ENCODE measurements at places on chromosomes 7 and 10.

GRCh38 chr10:45460235-45460878, 86.3 kb downstream of the ALOX5 start:
- H3K4me1 ChIP-seq = no peaks in the 10 kb centered on the region
- DNase-seq = no peak
- H3K27ac ChIP-seq = no peak overlapping the region
- H3K36me3 ChIP-seq = peaks cover 13% of the 10 kb centered on the region
- H3K27me3 ChIP-seq = no peaks in the 10 kb centered on the region

DNA sequence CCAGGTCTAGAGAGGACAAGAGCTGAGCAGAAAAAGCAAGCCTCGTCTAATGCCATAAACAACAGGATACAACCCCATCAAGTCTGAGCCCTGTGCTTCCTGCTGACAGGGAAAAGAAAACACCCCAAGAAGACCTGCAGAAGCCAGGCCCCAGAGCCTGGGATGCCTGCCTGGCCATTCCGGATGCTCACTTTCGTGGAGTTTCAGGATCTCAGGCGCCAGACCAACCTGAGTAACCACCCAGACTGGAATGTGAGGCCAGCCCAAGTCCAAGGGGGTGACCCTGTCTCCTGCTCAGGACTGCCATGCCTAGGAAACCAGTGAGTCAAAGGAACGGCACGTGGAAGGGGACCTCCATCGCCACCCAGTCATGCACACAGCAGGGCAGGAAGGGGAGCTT, 74.3 kb downstream of the PLXNA4 start:
- H3K27me3 ChIP-seq = no peaks in the 10 kb centered on the region
- no peak for DNase-seq
- H3K36me3 ChIP-seq = peaks cover under 1% of the 10 kb centered on the region
- H3K4me1 ChIP-seq = peaks cover 24% of the 10 kb centered on the region

DNA sequence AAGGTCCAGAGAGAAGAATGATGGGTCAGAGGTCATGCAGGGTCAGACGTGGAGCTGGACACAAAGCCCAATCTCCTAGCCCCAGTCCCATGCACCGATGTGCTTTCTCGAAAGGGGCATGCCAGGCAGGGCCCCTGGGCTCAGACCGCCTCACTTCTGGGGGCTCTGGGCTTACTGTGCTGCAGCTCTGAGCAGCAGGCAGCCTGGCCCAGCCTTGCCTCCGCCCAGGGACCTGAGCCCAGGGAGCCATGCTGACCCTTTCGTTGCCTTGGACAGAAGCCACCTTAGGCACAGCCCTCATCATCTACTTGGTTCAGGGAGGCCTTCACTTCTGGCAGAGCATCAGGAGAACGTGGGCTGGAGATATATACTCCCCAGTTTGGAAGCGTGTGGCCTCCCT, 161.2 kb downstream of the GRK5 start:
- H3K27me3 ChIP-seq = no peaks in the 10 kb centered on the region
- no peaks in the 10 kb centered on the region for H3K36me3 ChIP-seq
- H3K4me3 ChIP-seq = peak overlapping the region; percentile 31
- no peak for DNase-seq
- H3K4me1 ChIP-seq = peaks cover 47% of the 10 kb centered on the region

DNA sequence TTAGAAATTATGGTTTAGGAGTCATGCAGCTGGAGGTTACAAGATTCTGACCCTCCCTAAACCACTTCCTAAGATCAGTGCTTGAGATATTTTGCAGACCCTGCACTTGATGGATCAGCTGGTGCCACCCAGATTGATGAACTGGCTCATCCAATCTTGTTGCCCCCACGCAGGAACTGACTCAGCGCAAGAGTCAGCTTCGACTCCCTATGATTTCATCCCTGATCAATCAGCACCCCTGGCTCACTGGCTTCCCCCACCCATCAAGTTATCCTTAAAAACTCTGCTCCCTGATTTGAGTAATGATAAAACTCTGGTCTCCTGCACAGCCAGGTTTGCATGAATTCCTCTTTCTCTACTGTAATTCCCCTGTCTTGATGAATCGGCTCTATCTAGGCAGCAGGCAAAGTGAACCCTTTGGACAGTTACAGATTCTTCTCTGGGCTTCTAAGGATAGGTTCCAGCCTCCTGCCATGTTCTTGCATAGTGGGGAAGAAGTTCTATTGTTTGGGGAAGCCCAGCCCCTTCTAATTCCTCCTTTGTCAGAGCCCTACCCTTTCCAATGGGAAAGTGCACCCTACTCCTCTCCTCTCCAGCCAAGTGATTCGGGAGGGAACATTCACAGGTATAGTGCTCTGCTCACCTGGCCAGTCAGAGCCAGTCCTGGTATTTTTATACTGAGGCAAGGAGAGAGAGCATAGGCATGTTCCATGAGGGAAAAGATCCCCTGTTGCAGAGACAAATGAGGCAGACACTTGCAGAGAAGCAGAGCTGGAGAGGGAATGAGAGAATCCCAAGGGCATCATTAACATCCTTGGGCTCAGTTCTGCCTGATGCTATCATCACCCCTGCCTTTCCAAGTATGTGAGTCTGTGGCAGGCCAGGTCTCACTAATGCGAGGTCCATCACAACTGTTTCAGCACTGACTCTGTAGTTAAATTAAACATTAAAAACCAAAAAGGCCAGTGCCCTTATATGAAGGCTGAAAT, 224.4 kb upstream of the GALNT17 start:
- H3K36me3 ChIP-seq = no peaks in the 10 kb centered on the region
- H3K4me1 ChIP-seq = no peaks in the 10 kb centered on the region
- H3K27me3 ChIP-seq = no peaks in the 10 kb centered on the region
- DNase-seq = no peak
- H3K4me3 ChIP-seq = no peak overlapping the region

DNA sequence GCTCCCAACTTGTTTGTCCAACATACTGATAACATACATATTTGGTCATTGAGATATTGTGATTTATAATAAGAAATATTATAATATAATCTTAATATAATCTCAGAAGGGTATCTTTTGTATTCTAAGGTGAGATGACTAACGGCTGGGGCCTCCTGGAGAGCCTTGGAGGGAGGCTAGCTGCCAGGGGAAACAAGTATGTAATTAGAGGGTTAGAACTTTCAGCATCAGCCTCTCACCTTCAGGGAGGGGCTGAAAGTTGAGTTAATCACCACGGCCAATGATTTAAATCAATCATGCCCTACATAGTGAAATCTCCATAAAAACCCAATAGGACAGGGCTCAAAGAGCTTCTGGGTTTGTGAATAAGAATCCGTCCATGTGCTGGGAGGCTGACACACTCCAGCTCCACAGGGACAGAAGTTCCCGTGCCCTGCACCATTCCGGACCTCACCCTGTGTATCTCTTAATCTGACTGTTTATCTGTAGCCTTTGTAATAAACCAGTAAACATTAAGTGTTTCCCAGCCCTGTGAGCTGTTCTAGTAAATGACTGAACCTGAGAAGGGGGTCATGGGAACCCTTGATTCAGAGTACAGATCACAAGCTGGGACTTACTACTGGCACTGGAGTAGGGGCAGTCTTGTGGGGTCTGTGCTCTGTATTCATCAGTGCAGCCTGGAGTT, 86.3 kb upstream of the STEAP1B start:
- no peak overlapping the region for H3K27ac ChIP-seq
- no peaks in the 10 kb centered on the region for H3K27me3 ChIP-seq
- peaks cover 52% of the 10 kb centered on the region for H3K4me1 ChIP-seq
- no peak for DNase-seq

DNA sequence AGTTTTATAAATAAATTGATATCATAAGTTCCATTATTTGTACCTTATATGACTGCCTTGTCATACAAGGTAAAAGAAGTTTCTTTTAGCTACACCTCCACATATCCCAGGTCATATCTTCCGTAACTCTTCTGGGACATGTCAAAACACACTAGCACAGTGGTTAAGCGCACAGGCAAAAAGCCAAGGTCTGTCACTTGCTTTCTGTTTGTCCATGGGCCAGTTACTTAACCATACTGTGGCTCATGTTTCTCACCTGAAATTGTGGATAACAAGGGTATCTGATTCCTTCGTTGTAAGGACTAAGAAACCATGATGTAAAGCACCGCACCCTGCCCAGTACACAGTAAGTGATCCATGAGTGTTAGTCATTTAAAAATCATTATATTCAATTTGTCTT, 56.2 kb downstream of the SEMA3D start:
- no peaks in the 10 kb centered on the region for H3K36me3 ChIP-seq
- H3K27ac ChIP-seq = no peak overlapping the region
- no peaks in the 10 kb centered on the region for H3K27me3 ChIP-seq
- DNase-seq = no peak
- H3K4me3 ChIP-seq = no peak overlapping the region

DNA sequence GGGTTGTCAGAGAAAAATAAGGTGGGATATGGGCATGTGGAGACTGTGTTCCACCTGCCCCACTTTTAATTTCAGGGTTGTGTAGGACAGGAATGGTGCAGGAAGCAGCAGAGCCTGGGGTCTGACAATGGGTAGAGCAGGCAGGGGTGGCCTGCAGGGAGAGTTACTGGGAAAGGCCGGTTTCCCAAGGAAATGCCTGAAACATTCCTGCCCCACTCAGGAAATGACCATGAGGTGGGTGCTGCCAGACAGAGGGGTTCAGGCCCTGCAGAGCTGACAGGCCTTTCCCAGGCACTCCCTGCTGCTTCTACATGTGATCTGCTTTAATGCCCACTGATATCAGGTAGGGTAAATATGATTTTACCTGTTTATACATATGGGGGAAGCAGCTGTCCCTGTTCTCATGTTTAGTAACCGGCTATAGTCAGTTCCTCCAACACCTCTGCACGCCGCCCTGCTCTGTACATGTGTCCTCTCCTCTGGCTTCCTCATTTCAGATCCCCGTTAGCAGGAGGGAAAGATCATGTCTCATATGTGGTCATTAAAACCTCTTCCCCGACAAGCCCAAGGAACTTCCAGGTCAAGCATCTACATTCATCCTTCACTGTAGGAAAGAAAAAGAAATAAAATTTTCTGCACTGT, 118.6 kb upstream of the PRSS58 start:
- H3K4me1 ChIP-seq = no peaks in the 10 kb centered on the region
- no peaks in the 10 kb centered on the region for H3K27me3 ChIP-seq
- no peaks in the 10 kb centered on the region for H3K36me3 ChIP-seq
- DNase-seq = no peak
- no peak overlapping the region for H3K4me3 ChIP-seq
- H3K27ac ChIP-seq = no peak overlapping the region

DNA sequence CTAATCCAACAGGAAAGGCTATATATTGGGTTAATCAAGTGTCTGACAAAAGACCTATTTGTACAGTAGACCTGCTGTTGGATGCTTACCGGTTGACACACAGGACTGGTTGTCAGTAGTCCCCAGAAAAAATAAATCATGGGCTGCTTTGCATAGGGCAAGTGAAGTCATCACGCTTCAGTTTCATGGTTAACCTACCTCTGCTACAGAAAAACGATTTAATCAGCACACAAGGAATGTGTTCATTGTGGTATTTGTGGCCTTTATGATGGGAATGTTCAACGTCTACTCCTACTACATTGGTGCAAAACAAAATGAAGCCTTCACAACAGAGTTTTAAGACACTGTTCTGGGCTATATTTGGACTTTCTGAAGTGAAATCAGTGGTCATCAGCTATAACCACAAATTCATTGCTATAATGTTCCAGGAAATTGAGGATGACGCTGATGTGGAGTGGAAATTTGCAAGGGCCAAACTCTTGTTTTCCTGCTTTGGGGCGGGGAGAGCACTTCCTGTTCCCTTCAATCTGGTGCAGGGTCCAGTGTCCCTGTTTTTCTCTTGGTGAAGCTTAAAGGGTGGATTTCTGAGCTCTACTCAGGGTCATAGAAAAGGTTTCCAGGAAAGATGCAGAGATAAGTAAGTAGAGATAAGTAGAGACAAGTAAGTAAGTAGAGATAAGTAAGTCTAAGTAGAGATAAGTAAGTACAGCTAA, 39.3 kb upstream of the GGCT start:
- H3K4me1 ChIP-seq = no peaks in the 10 kb centered on the region
- no peak for DNase-seq
- no peaks in the 10 kb centered on the region for H3K27me3 ChIP-seq
- H3K36me3 ChIP-seq = no peaks in the 10 kb centered on the region
- H3K27ac ChIP-seq = no peak overlapping the region
- no peak overlapping the region for H3K4me3 ChIP-seq

DNA sequence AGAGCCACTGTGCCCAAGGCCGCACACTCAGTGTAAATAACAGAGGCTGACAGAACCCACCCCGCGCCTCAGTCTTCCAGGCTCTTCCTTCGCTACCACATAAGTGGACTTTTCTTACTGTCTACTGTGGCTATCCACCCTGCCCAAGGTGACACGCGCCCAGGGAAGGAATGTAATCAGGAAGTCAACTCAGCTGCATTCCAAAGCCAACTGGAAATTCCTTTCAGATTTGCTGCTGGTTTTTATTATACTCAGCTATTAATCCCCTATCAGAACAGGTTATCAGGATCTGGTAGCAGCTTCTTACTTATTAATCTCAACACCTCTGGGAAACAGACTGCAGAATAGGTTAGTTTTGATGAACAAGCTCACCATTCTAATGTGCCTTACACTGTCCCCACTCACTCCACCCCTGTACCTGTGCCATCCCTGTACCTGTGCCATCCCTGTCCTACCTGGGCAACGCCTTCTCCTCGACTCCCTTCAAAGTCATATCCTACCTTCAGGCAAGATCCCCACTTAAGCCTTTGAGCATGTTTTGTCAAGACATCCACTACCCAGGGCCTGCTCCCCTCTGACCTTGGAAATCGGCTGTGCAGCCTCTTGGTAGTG, 90.7 kb downstream of the NHLRC2 start:
- no peaks in the 10 kb centered on the region for H3K27me3 ChIP-seq
- no peaks in the 10 kb centered on the region for H3K36me3 ChIP-seq
- DNase-seq = no peak
- no peaks in the 10 kb centered on the region for H3K4me1 ChIP-seq
- no peak overlapping the region for H3K27ac ChIP-seq
- no peak overlapping the region for H3K4me3 ChIP-seq

DNA sequence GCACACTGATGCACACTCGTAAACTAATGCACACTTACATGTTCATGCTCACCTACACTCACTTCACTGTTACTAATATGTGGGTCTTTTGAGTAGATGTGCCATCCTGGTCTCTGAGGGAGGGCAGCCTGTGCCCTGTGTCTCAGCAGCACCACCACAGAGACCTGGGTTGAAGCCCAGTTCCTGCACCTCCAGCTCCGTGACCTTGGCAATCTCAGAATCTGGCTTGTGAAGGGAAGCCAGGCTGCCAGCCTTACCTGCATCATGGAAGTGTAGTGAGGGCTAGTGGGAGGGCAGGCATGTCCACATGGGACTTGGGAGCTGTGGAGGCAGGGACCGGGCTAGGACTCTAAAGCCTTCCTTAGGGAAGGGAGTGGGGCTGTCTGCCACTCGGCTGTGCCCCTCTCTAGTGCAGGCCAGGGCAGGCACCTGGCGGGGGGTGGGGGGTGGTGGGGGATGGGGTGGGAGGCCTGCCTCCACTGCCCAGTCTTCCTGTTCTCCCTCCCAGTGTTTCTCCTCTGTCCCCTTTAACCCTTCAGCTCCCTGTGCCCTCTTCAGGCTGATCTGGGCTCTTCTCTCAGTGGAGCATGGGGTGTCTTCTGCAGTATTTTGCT, 8.1 kb downstream of the ADCY1 start:
- no peak for DNase-seq
- H3K36me3 ChIP-seq = no peaks in the 10 kb centered on the region
- H3K4me3 ChIP-seq = no peak overlapping the region
- H3K4me1 ChIP-seq = no peaks in the 10 kb centered on the region
- H3K27me3 ChIP-seq = no peaks in the 10 kb centered on the region

Measured in thoracic aorta (tissue), 2 donors.